SK-N-SH (cell line): ENCODE measurements at places on chromosomes 6 and 20. TPM values are rescaled to one million over a fixed set of nuclear protein-coding genes. Genes with fewer than 3 reads are reported as not detected.
A peak's percentile ranks its signal among the peaks of the same experiment; 100 is the strongest.

The OXT gene
- not detected in 2 replicates for polyA plus RNA-seq

DNA sequence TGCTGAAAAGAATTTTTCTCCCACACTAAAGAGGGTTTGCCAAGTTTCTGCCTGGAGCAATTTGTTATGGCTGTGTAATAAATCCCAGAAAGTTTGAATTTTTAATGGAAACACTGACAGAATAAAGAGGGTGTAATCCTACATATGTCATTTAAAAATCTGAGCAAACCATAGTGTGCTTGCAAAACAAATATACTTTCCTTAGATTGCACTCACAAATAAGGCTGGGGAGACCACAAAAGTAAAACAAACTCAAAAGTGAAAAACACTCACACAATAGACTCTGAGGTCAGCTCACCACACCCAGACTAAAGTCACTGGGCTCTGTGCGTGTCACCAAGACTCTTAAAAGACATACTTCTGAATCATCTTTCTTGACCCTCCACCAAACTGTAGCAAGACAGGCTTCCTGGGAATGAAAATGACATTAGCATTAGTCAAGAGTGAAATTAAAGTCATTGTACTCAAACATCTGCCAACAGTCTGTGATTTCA is 4.8 kb upstream of the ATXN1 start:
- peaks cover 7% of the 10 kb centered on the region for H3K4me1 ChIP-seq

- H3K36me3 ChIP-seq = no peaks in the 10 kb centered on the region
- no peaks in the 10 kb centered on the region for H3K27me3 ChIP-seq
- no peak for DNase-seq
- H3K4me1 ChIP-seq = peaks cover 10% of the 10 kb centered on the region; the same call in 1 of the 2 replicates
- no peak overlapping the region for H3K4me3 ChIP-seq
- no peak overlapping the region for H3K27ac ChIP-seq
Observed at GRCh38 chr6:7993952-7994351, 70.2 kb downstream of the BLOC1S5 start.

DNA sequence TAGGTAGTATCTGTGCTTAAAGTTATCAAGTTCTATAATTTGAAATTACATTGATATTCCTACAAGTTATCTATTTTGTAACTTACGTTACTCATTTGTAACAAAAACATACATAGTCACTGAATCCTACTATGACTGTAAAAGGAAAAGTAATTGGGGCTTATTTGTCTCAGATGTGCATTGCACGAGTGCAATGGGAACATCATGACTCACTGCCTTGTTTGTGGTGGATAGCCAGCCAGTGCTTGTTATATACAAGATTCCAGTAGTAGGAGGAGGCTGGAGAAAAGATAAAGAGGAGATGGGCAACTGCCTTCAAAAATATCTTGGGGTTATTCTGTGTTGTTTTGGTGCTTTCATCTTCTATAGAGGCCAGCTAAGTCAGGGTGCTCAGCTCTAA is 164.1 kb downstream of the RNF144B start:
- no peak overlapping the region for H3K4me3 ChIP-seq
- DNase-seq = no peak
- no peak overlapping the region for H3K27ac ChIP-seq
- no peaks in the 10 kb centered on the region for H3K4me1 ChIP-seq
- H3K36me3 ChIP-seq = no peaks in the 10 kb centered on the region

DNA sequence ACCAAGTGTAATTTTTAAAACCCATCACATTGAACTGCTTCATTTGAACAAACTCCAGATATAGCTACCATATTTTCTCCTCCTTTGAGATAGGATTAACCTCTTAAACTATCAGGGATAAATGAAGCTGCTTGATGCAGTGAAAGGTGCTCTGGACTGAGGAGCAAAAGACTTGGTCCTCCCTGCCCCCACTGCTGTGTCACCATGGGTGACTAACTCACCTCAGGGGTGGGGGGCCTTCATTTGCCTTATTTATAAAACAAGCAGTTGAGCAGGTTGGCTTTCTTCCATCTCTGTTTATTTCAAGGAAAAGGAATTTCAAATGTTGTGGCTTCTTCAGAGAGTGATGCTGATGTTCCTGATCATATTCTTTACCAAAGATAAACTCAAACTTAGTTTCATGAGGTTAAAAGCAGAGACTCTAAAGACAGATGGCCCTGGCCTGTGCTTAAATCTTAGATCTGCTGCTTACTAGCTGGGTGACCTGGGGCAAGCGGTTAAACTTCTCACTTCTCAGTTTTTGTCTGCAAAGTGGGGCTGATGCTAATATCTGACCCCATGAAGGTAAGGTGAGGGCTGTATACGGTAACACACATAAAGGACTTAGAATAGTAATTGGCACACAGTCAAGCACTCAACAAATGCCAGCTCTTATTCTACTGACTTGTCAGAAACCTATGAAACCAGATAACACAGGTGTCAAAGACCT is 50.5 kb downstream of the FHL5 start:
- H3K4me3 ChIP-seq = no peak overlapping the region
- H3K27ac ChIP-seq = no peak overlapping the region
- no peaks in the 10 kb centered on the region for H3K4me1 ChIP-seq
- no peak for DNase-seq
- H3K27me3 ChIP-seq = no peaks in the 10 kb centered on the region

GRCh38 chr20:43248341-43248740 is 58.6 kb upstream of the PTPRT start:
- no peaks in the 10 kb centered on the region for H3K27me3 ChIP-seq
- H3K36me3 ChIP-seq = no peaks in the 10 kb centered on the region
- no peak overlapping the region for H3K27ac ChIP-seq
- no peaks in the 10 kb centered on the region for H3K4me1 ChIP-seq
- H3K4me3 ChIP-seq = no peak overlapping the region

DNA sequence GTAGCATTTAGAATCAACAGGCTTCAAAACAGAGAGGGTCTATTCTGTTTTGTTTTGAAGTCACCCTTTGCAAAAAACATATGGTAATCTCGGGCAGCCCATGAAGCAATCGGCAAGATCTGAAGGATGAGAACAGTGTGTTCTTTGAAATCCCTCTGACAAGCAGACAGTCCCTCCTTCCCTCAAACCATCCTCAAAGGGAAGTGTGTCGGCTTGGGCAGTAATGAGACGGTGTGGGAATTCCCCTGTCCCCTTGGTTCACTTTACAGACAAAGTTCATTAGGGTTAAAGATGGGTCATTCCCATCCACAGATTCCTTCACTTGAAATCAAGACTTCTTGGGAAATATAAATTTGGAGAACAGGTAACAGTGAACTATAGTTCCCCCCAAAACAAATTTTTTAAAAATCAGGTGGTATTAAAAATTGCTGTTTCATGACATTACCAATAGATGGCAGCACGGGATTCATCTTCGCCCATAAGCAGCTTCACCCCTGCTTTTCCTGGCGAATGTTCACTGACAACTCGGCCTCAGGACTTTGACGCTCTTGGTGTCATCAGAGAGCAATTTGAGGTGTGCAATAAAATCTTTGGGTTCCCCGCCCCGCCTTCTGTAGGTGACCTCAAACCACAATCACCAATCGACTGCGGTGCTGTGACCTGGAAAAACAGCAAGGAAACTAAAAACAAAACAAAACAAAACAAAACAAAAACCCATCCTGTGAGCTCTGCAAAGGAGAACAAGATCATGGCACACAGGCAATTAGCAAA is 159.3 kb upstream of the TNFAIP3 start:
- no peaks in the 10 kb centered on the region for H3K4me1 ChIP-seq
- H3K36me3 ChIP-seq = no peaks in the 10 kb centered on the region
- H3K27me3 ChIP-seq = no peaks in the 10 kb centered on the region; the same call in 1 of the 2 replicates

- H3K36me3 ChIP-seq = no peaks in the 10 kb centered on the region
- H3K27me3 ChIP-seq = no peaks in the 10 kb centered on the region
- H3K27ac ChIP-seq = peak overlapping the region; percentile 87
- H3K4me3 ChIP-seq = peak overlapping the region; percentile 78
- DNase-seq = no peak
Observed at GRCh38 chr6:38640216-38640909, 634 bp upstream of the BTBD9 start.

DNA sequence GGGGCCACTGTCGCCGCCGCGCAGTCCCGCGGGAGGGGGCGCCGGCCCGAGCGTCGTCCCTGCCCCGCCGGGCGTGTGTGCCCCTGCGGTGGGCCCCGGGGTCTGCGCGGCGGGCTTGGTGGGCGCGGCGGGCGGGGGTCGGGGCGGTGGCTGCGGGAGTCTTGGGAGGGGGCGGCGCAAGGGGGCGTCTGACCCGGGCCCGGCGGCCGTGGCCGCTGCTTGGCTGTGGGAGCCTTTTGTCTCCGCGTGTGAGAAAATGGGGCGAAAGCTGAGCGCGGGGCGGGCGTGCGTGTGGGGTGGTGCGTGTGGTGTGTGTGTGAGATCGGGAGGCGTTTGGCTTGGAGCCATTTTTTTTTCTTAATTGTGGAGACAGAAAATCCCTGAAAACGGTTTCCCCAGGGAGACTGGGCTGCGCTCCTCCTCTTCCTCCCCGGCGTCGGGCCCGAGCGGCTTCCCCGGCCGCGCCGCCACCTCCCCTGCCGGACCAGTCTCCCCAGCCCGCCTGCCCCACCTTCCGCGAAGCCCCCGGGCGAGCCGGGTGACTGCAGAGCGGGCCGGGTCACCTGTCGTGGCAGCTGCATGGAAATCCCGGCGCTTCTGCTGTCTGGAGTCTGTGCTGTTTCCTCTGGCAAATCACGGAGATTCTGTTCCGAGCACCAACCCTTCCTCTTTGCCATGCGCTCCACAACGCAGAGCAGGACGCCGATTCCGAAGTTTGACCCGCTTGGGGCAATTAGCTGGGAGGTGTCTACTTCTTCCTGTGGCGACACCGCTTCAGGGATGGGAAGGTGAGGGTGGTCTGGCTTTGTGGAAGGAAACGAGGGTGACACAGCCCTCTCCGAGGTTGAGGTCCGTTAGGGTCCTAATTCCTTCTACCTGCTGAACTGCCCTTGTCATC is 64.4 kb downstream of the GTF2H5 start:
- peak overlapping the region; percentile 68 for H3K4me3 ChIP-seq
- H3K36me3 ChIP-seq = no peaks in the 10 kb centered on the region
- peak overlapping the region; percentile 89 for H3K27ac ChIP-seq
- peaks cover 15% of the 10 kb centered on the region for H3K4me1 ChIP-seq
- H3K27me3 ChIP-seq = no peaks in the 10 kb centered on the region
- peak; percentile 85 for DNase-seq
